ENCODE measurements at places on chromosomes 6 and 20.

DNA sequence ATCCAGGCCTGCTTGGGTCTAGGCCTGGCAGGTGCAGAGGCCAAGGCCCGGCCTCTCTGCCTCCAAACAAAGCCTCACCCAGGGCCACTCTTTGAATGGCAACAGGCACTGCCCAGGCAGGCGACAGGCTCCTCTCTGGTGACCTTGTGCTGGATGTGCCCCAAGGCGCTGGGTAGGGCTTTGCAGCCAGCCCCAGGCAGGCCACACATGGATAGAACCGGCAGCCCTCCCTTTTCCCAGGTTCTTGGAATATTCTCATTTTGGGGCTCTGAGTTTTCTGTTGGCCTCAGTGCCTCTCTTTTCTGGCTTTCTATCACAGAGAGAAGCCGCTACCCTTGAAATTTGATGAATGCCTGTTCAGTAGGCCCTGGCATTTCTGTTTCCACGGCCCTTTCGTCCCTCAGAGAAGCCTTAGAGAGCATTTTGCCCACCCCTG is 18.9 kb downstream of the PKIG start:
- DNase-seq: no peak

DNA sequence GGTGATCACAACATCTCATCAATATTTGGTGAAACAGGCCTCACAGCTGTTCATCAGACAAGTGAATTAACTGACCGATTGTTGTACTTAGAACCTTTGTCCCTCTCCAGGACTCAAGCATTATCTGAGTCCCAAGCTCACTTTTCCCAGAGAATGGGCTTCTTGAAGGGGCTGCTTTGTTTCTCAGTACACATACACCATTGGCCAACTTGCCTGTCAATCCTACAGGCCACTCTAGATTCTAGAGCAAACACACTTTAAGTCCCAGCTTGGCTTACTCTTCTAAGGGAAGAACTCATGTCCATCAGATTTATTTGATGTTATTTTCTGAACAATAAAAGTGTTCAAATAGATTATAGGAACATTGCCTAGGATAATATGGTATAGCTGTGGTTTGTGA is 249.5 kb downstream of the BCKDHB start:
- DNase-seq: no peak

- DNase-seq: no peak
Measured at GRCh38 chr6:131807321-131807643, 538 bp upstream of the ENPP1 start.

DNA sequence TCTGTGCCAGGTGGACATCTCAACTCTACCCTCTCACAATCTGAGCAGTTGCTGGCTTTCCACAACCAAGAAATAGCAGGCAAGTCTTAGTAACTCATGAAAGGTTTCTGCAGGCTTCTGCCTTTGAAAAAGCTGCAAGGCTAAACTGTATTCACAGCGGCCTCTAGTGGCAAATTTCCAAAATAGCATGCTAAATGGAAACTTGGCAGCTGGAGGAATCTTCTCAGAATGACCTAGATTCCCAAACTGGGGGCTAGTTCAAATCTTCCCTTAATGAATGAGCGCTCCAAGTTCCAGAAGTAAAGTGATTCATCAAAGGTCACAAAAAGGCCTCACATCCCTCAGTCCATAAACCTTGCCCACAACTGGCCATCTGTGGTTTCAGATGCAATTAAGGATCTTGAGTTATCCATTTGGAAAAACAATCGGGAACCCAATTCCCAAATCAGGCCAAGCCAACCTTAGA is 11.9 kb upstream of the CPNE5 start:
- DNase-seq: no peak

DNA sequence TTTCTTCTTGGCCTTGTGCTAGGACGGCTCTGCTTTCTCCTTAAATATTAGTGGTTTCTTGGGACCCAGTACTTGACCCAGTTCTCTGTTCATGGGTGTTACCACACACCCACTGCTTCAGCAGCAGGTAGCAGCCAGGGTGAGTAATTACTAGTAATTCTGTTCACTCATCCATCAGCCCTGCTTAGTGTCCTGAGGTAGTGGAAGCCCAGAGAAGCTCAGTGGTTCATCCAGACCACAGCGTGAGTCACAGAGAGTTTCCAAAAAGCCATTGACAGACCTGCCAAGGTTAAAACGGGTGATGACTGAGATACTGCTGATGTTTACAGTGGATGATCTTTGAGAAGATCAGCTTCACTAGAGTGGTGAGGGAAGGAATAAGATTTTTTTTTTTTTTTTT is 51.7 kb upstream of the HINT3 start:
- no peak for DNase-seq

DNA sequence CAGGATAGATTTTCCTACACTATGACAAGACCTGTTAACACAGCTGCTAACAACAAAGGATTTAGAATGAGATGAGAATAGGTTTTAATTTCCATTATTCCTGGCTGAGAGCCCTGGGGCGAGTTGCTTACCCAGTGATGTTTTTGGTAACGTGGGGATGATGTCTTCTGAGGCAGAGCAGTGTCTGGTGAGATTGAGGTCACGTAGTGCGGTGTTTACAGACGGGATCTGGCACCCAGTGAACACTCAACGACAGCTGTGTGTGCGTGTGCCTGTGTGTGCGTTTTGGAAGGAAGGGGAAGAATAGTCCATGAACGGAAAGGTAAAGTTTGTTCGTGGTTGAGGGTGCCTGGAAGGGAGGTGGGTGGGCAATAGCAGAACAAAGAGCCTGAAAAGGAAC is 384.7 kb downstream of the C6orf118 start:
- DNase-seq: no peak

DNA sequence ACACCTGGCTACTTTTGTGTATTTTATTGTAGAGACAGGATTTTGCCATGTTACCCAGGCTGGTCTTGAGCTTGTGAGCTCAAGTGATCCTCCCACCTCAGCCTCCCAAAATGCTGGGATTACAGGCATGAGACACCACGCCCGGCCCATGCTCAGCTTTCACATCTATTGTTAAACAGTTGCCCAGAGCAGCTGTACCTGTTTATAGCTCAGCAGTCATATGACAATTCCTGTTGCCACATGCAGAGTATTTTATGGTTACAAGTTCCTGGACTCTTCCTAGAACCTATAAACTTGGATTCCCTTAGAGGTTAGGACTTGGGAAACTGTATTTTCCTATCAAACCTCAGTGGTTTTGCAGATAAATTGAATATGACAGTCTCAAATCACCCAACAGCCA is 188.3 kb upstream of the KCNG1 start:
- DNase-seq: no peak

DNA sequence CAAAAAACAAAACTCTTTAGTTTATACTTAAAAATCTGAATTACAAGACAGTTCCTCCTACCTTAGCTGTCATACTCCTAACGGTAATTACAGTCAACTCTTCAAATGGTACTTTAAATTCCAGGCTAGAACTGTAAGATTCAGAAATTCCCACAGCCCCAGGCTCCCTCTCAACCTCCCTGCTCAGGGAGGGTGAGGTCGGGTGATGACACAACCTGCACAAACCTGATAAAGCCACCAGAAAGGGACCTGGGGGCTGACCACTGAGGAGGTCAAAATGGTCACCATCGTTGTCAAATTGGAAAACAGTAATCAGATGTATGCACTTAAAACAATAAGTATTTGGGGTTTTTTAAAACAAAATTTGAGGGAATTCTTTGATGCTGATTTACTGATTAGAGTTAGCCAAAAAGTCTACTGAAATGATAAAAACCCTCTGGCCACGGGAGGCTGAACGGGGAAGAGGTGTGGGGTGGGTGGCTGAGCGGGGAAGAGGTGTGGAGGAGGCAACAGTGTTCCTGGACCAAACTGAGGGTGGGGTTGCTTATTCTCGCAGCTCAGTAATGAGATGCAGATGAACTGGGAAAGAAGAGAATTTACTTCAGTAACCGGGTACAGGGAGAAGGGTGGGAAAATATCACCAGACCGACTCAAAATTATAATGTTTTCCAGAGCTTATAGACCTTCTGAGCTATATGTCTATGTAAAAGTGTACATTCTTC is 52.4 kb downstream of the SLC22A1 start:
- DNase-seq: no peak

- DNase-seq: peak; percentile 60
Measured at GRCh38 chr20:36235892-36236785, at the start of gene AAR2. Gene AAR2, plus strand, starts transcription at chr20:36236478. Its CDS starts 3,391 bp downstream, at chr20:36239869.

GRCh38 chr6:21135484-21136013 is 458.0 kb upstream of the SOX4 start:
- no peak for DNase-seq

DNA sequence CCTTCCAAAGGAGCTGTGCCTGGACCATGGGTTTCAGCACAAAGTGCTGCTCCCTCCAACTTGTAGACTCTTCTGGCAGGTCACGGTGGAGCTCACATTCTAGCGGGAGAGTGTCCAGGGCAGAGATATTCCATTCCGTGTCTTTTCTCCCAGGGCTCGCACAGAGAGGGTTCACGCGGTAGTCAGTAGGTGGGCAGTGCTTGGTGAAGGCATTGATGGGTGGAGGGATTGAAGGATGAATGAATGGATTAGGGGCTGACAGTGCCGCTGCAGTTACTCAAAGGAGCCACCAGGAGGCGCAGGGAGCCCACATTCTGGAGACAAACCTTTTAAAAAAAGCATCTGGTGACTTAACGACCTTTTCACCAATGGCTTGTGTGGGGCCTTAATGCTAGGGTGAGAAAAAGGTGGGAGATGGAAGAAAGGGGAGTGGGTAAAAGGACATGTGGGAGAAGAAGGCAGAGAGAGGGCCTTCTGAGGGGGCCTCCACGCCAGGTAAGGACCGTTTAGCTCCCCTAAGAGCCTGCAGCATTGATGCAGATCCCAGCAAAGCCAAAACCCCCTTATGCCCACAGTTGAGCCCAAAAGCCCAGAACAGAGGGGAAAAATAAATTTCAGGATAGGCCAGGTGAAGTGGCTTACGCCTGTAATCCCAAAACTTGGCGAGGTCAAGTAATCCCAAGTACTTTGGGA is 17.5 kb upstream of the FAM110A start:
- DNase-seq: peak; percentile 38

GRCh38 chr20:46030284-46031013 is 1.4 kb downstream of the SLC12A5 start:
- DNase-seq: no peak

DNA sequence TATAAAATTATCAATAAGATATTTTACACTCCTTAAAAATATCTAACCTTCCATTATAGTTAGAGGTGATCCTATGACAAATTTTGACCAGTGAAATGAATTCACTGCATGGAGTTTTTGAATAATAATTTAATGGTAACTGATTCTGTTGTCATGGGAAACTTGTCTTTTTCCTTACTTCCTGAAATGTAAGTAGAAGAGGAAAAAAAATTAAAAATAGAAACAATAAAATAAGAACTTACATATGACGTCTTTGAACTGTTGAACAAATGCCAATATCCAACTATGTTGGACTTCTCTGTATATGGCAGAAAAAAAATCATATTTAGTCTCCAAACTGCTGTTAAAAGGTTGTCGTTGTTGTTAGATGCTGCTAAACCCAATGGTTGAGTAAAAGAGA is 26.3 kb downstream of the PPP1R14C start:
- no peak for DNase-seq

GRCh38 chr6:121399966-121400365 is 35.5 kb upstream of the GJA1 start:
- no peak for DNase-seq

All from stimulated activated CD8-positive, alpha-beta memory T cell treated with anti-CD3 and anti-CD28 coated beads, Interleukin-4, amount 100 ng/mL, for 1 hour (primary cell).